Inflammatory macrophage treated with lipopolysaccharide for 1 hour (primary cell): ENCODE measurements at places on chromosomes 7 and 10.

- DNase-seq = peak; percentile 9
Measured at GRCh38 chr10:103660364-103661197, 167.1 kb downstream of the NEURL1 start.

DNA sequence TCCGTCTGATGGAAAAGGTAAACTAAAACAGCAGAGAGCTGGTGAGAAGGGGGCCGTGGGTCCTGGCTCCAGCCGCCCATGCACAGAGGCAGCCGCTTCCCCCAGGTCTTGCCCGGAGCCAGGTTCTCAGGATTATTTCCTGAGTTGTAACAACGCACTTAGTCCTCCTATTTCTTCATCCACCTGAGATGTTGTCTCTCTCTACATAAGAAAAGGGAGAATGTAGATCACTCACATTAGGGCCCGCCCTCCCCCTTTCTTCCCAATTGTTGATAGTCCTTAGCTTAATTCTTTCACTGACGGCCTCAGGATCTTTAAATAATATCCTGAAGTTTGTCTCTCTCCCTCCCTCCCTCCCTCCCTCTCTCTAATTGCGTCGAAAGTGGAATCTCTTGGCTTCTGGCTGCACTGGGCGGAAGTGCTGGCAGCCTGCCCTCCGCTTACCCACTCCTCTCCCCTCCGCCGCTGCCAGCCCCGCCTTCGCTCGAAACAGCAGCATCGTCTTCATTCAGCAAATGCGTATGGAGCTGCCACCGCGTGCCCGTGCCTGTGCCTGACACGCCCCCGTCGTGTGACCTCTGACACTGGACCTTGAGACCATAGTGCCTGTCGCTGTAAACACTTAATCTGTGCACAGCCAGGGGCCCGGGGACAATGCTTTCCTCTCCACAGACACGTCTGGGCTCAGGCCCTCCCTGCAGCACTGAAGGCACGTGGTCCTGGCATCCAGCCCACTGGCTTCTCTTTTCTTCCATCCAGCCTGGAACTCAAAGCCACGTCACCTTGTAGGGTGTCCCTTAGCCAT lies 174.5 kb upstream of the PPP2R2D start:
- no peak for DNase-seq

DNA sequence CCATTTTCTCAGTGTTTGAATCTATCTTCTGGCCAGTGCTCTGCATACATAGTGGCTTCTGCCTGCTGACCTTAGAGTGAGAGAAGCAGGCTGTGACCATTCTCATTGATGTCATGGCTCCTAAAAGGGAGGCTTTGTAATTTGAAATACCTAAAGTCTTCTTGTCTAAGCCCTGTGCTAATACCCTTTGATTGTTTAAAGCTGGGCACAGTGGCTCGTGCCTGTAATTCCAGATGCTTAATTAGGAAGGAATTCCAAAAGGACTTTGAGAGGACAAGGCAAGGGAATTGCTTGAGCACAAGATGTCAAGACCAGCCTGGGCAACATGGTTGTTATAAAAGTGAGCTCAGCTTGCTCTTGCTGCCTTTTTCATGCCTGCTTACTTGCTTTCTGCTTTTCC lies 81.7 kb downstream of the APBB1IP start:
- DNase-seq = no peak

GRCh38 chr7:137882261-137882668 lies 35.5 kb upstream of the DGKI start:
- DNase-seq = no peak

DNA sequence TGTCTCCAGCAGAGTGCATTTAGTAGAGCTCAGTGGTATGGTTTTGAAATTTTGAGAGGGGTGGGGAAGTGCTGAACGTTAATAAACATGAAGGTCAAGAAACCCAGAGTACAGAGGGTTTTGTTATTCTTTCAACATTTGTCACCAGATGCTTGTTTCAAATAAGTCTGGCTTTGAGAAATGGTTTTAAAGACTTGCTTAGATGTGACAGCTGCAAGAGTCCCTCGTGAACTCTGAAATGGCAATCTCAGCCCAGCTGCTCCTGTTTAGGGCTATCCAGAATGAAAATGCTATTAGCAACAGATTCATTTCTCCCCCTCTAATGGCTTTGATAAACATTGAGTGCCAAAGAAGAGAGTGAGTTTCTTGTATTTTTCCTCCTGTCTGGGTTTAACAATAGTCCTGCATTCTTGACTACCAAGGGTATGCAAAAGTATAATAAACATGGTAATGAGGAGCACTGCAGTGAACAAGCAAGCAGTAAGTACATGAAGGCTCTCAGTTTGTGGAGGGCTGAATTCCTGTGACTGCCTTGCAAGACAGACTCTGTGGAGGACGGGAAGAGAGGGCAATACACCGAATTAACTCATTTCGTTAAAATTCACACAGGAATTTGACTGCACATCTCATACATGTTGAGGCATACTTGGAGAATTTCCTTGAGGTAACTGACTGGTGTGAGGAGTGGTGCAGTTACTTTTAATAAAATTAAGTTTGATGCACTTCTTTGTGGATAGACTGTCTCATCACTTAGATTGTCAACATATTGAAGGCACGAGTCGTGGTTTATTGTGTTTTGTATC lies 490.9 kb downstream of the REEP3 start:
- no peak for DNase-seq

DNA sequence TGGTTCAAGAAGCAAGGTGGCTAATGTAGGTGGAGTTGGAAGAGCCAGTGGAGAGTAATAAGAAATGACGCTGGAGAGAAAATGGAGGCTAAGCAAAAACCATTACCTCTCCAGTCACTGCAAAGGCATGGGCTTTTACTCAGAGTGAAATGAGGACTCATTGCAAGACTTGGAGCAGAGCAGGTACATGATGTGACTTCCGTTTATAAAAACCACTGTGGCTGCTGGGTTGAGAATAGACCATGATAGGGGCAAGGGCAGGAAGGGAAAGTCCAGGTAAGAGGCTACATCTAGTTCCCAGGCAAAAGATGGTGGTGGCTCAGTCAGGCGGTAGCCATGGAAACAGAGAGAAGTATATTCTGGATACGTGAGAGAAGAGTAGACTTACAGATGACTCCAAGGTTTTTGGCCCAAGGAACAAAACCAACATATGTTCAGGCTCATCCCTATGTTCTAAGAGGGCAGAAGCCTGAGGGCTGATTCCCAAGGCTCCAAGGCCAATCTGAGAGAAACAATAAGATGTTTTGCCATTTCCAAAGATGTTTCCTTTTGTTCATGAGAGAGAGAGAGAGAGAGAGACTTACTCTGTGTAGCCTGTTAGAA lies 21.5 kb upstream of the PDE1C start:
- DNase-seq = no peak

DNA sequence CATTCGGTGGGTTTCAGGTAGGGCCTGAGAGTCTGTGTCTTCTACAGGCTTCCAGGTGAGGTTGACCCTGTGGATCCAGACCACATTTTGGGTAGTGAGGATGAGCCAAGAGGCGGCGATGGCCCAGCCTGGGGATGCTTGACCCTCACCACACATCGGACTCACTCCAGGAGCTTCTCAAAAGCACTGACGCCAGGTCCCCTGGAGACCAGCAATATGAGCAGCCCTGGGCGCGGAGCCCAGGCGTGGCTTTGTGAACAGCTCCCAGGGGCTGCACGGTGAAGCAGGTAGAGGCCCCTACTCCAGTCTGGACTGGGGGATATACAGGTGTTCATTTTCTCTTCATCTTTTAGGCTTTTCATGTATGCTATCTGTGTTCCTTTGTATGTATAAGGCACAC lies 139.7 kb upstream of the PCBD1 start:
- no peak for DNase-seq

DNA sequence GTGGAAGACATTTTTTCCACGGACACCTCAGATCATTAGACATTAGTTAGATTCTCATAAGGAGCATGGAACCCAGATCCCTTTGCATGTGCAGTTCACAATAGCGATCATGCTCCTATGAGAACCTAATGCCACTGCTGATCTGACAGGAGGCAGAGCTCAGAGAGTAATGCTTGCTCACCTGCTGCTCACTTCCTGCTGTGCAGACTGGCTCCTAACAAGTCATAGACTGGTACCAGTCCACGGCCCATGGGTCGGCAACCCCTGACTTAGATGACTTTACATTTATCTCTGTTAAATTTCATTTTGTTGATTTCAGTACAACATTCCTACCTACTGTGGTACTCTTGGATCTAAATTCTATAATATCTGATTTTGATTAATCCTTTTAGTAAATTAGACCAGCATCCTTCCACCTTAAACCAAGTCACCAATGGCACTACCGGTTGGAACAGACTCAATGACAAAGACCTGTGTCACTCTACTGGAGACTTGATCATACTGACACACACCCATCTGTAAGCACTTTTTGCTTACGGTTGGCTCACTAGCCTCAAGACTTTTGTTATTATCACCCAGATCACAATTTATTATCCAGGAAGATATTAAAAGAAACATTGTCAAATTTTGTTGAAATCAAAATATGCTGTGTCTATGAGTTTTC lies 8.0 kb upstream of the CCDC71L start:
- no peak for DNase-seq

- no peak for DNase-seq
Measured at GRCh38 chr7:40482845-40483244, 348.0 kb downstream of the SUGCT start.
